Stimulated activated CD8-positive, alpha-beta memory T cell treated with anti-CD3 and anti-CD28 coated beads, Interleukin-7, amount 100 ng/mL, for 1 hour (primary cell): ENCODE measurements at places on chromosomes 7 and 10.

DNA sequence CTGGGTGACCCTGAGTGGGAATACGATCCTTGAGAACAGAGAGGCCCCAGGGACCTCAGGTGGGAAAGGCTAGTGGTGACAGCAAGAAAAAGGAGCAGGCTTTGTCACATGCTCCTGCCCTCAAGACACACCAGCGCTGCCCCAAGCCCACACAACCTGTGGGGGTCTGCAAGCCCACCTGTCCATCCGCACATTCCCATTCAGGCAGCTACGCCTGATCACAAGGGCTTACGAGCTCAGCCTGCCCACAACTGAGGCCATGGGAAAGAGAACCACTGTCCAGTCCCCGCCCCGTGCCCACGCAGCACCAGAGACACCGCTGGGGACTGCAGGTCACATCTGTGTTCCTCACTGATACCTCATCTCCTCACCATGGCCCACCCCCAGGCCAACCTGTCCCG is 26.7 kb downstream of the EBF3 start:
- DNase-seq: no peak

- no peak for DNase-seq
These were observed 94.5 kb downstream of the INPP5A start for GRCh38 chr10:132632091-132632561.

DNA sequence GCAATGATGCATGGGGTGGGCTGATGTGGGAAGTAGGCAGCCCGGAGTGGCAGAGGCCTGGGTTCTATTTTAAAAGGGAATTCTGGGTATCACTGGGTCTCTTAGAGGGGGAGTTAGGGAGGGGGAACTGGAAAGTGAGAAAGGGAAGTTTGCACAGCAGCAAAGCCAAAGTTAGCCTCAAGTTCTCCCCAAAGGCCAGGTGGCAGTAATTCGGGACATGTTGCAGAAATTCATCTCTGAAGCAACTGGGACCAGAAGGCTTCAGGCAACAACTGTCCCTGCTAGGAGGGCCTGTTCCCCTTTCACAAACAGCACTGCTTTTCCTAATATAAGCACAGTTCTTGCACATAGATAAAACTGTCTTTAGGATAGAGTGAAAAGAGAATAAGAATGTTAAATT is 67.4 kb downstream of the NOD1 start:
- DNase-seq: no peak

GRCh38 chr7:90717296-90718060 is 121.4 kb downstream of the CDK14 start:
- no peak for DNase-seq

GRCh38 chr10:118882741-118883140 is 128.0 kb upstream of the CACUL1 start:
- DNase-seq: no peak

GRCh38 chr7:128874140-128875031 is 11.7 kb downstream of the ATP6V1F start:
- no peak for DNase-seq

- DNase-seq: no peak
These were observed 139.9 kb downstream of the SH3PXD2A start for GRCh38 chr10:103715430-103715829.

GRCh38 chr7:75050501-75050900 is 23.1 kb downstream of the RCC1L start:
- DNase-seq: no peak

GRCh38 chr10:70137927-70138883 is 5.6 kb upstream of the AIFM2 start:
- DNase-seq: no peak

DNA sequence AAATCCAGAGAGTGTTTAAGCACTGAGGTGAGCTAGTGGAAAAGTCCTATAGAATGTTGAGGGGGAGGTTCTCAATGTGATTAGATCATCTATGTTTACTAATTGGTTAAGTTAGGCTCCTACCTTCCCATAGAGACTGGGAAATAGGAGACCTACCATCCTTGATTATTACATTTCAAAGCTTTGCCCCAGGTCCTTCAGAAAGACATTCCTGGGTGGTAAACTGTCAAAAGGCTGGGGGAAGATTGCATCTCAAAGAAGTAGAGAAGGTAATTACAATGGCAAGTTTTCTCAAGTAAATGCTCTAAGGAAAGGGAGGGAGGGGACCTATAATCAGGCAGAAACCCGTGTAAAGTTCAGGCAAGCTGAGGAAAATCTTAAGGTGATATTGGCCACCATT is 247.8 kb upstream of the SMIM30 start:
- no peak for DNase-seq

DNA sequence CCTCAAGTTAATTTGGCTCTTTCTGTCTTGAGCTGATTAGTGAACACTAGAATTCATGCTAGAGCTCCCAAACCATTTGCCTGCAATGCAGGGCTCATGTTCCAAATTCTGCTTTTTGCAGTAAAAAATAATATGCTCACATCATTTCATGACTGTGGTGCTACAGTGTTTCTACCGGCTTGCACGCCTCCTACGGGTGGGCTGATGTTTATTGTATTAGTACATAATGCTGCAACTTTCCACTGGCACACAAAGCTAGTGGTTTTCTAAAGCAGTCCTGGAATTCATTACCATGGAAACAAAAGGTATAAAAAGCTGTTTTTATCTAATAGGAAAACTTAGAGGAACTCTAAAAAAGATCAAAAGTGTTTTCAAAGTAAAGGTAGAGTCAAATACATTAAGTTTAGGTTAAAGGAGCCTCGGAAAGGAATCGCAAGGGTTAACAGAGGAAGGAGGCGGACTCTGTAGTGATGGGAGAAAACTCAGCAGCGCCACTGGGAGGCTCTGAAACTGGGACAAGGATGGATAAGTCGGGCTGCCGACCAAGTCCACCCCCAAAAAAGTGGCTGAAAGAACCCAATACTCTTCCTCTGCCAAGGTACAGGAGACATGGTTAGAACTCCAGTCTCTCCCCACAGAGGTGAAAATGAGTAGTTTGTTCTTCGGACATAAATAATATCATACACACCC is 25.9 kb downstream of the GRM8 start:
- no peak for DNase-seq

DNA sequence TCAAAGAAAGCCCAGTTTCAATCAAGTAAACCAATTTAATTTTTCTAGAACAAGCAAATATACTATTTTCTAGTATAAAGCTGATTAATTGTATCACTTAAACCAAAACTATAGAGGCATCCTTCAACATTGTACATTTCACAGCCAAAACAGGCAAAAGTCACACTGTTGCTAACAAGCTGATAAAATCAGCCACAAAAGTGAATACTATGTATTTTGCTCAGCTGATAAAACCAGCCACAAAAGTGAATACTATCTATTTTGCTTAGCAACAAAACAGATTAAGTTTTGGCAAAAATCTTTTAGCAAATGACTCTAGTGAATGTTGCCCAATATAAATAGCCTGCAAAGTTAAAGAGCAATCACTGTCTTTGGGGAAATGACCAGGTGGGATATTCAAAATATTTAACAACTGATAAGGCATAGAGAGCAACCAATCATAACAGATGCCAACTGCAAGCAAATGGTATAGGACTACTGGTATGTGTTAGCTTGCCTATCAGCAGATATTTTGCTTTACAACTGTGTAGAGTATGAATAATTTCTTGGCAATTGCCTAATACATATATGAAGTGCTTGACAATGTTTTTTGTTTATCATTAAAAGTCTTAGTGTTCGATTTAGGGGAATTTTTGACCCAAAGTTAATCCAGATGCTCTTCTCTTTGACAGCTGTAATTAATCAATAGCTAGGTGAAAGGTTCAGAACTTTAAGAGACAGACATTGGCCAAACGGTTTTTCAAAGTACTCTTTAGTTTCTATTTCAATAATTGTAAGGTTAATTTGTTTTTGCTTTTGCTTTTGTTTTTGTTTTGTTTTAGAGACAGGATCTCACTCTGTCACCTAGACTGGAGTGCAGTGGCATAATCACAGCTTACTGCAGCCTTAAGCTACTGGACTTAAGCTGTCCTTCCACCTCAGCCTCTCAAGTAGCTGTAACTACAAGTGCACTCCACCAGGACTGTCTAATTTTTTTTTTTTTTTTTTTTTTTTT is 44.4 kb upstream of the SP4 start:
- no peak for DNase-seq

GRCh38 chr7:71384094-71384493 is 252.2 kb downstream of the GALNT17 start:
- no peak for DNase-seq

DNA sequence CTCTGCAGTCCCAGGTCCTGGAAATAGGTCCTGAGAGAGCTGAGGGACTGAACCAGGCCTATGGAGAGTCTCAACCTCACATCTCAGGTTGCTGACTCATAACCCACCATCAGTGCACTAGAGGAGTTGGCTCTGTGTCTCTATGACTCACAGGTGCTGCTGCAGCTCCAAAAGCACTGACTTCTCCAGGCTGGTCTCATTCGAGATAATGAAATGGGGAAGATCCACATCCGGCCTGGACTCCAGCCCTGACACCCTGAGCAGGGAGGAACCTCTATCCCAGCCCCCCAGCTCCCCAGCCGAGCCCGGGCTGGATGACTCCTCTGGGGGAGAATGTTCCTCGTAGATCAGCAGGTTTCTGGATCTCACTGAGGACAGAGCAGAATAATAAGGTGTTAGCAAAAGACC is 35.5 kb upstream of the DGKI start:
- DNase-seq: no peak

GRCh38 chr10:130354976-130355795 is 219.0 kb downstream of the GLRX3 start:
- DNase-seq: no peak

- DNase-seq: no peak
These were observed 12.9 kb downstream of the SEC31B start for GRCh38 chr10:100506596-100507356.

DNA sequence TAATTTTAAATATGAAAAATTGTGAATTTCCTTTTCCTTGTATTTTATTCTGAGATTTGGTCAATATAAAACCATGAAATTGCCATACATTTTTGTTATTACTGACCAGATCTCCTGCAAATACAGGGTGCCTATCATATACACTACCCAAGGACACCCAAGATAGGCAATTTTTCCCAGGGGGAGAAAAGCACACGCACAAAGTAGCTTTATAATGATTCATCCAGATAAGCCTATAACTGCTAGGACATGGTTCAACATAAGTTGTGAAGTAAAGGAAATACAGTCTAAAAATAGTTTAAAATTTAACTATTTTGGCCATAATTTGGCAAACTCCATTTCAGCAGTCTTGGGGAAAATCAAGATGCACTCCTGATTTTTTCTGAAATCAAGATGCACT is 4.8 kb downstream of the RUFY2 start:
- no peak for DNase-seq

DNA sequence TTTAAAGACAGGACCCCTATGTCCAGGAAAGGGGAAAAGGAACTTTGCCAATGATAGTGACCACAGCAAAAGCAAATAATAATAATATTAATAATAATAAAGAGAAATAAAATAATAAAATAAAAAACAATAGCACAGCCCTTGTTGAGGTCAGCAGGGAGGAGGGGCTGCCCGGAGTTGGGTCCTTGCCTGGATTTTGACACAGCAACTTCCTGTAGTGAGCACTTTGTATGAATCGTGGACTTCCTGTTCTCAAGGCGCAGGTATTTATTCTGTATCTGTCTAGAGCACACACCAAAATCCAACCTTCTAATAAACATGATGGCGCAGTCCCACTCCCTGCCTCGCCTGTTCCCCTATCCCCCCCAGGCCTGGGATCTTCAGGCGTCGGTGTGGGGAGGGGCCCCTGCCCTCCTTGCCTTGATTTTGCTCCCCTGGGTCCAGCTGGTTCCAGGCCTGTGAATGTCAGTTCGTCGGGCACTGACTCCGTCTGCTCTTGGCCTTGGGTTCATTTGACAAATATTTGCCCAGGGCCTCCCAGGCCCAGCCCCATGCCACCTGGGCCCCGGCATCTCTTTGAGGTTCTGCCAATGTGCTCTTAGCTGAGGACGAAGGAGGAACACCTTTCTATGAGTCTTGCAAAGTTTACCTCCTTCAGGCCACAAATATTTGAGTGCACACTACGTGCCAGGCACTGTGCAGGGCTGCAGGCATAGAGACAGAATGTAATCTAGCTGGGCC is 13.9 kb downstream of the TRIM8 start:
- DNase-seq: no peak

DNA sequence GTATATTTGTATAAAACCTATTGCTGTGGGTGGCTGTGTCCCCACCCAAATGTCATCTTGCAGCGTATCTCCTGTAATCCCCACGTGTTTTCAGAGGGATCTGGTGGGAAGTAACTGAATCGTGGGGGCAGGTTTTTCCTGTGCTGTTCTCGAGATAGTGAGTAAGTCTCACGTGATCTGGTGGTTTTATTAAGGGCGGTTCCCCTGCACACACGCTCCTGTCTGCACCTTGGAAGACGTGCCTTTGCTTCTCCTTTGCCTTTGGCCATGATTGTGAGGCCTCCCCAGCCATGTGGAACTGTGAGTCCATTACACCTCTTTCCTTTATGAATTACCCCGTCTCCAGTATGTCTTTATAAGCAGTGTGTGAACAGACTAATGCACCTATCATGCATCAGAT is 97.6 kb downstream of the DYNC2I1 start:
- no peak for DNase-seq

DNA sequence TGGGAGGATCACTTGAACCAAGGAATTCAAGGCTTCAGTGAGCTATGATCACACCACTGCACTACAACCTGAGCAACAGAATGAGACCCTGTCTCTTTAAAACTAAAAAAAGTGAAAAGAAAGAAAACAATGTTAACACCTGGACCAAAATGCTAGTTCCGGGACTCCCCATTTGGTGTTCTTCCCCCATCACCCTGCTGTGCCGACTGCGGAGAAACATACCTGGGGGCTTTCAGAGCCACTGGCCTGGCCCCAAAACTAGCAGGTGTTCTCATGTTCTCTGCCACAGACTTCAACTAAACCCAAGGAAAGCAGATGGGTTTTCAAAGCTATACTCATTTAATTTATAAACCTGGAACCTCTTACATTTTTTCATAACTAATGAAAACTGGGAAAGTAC is 250.9 kb downstream of the KIAA1217 start:
- DNase-seq: no peak

- no peak for DNase-seq
These were observed 88.3 kb downstream of the C10orf105 start for GRCh38 chr10:71631007-71631861.

GRCh38 chr10:31314256-31315150 is 4.5 kb upstream of the ZEB1 start:
- no peak for DNase-seq

DNA sequence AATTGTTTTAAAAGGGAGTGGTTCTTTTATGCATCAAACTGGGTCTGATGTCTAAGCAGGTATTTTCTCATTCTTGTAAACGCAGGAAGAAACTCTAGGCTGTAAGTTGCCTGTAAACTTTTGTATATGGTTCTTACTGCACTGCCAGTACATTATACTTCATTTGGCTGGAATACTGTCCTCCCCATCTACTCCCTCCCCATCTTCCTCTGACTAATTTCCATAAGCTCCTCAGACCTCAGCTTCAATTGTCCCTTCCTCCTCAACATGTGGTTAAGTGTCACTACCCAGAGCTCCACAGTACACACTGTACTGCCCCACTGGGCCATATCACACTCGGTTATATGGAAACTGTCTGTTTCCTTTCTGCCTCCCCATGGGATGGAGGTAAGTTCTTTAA is 161.4 kb upstream of the MDFIC start:
- no peak for DNase-seq

DNA sequence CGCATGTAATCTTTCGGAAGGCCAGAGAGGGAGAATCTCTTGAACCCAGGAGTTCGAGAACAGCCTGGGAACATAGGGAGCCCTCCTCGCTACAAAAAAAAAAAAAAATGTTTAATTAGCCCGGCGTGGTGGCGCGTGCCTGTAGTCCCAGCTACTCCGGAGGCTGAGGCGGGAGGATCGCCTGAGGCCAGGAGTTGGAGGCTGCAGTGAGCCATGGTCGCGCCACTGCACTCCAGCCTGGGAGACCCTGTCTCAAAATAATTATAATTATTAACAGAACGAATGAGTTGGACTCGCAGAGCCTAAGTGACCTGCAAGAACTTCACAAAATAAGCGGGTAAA is 794 bp downstream of the PCGF6 start:
- DNase-seq: no peak
